ENCODE measurements at places on chromosomes 5 and 9.

- DNase-seq = no peak
Observed at GRCh38 chr5:177409043-177409801, at the start of gene F12. Gene F12, minus strand, starts transcription at chr5:177409564. Its CDS starts 37 bp downstream, at chr5:177409527.

- DNase-seq = no peak
Observed at GRCh38 chr5:92907938-92908606, 672.9 kb downstream of the NR2F1-AS1 start.

DNA sequence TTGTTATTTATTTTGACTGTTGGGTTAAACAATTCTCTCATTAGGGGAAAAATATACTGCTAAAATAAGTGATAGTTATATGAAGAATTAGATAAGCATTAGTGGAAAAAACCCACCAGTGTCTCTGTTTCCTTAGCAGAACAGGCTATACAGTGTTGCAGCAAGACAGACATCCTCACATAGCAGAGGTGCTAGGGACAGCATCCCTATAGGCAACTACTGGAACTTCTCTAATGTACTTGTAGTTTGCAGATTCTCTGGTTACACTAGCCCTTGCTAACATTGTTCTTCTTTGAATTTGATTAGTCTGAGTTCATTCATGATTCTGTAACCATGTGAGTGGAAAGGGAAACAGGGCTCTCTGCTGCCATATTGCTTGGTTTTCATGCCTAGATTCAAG lies 661.8 kb upstream of the RGMB start:
- no peak for DNase-seq

- no peak for DNase-seq
Observed at GRCh38 chr5:133106343-133106742, 54.5 kb downstream of the HSPA4 start.

DNA sequence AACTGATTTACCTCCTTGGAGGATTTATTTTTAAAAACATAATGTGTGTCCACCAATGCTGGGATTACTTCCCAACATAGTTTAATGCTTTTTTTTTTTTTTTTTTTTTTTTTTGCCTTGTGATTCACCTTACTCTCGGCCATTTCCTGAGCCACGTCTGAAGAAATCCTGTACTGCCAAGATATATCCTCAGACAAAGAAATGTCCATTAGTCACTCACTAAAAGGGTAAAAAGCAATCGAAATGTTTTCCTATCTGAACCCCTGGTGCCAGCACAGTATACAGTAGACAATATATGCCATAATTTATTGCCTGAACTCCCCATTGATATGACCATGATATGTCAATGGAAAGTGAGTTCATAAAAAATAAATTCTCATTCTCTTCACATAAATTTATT lies 344.1 kb downstream of the BNC2 start:
- no peak for DNase-seq

GRCh38 chr5:92838253-92838652 lies 742.8 kb downstream of the NR2F1-AS1 start:
- DNase-seq = peak; percentile 40

- no peak for DNase-seq
Observed at GRCh38 chr5:36389245-36389644, 87.5 kb upstream of the RANBP3L start.

DNA sequence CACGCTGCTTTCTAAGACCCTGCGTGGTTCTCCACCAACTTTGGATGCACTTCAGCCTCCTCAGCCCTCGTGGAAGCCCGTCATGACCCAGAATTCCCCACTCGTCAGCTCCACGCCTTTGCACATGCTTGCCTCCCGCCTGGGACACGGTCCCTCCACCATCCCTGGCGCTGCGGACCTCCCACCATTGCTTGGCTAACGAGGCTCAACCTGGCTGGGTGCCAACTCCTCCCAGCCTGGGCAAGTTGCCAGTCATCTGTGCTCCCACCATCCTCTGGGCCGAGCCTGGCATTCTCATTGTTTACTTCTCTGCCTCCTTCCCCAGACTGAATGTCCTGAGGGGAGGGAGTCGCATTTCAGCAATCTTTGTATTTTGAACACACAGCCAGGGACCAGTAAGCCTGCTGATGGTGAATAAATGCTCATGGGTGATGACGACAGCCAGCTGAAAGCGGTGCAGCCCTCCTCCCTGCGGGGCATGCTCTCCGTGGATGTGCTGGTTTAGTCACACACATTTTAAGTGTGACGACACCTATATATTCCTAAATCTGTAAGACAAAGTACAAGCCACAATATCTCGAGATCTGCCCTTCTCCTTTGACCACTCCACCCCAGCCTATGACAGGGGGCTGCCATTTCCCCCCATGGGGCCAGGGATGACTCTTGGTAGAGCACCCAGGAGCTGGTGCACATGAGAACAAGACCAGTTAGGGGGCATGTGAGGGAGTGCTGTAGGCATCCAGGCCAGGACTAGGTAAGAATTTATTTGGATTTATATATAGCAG lies 37.6 kb downstream of the ANKRD33B start:
- DNase-seq = peak; percentile 100

- DNase-seq = no peak
Observed at GRCh38 chr5:106093134-106093533, 1577.6 kb downstream of the EFNA5 start.

GRCh38 chr5:111929261-111929660 lies 172.3 kb upstream of the NREP start:
- no peak for DNase-seq

- DNase-seq = no peak
Observed at GRCh38 chr5:139267481-139267880, 26.1 kb upstream of the MATR3 start.

DNA sequence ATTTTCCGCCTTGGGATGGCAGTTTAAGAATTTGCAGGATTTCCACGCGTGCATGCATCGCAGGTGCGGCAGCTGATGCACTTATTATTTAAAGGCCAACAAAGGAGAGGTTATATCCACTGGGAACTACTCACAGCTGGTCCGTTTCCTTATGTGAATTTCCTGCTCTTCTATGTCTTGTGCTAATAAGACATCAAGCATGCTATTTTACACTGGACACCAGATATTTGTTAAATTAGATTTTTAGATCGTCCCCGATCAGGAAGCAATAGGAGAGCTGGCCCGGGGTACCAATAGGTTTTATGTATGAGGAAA lies 476 bp upstream of the DTWD2 start:
- peak; percentile 48 for DNase-seq

DNA sequence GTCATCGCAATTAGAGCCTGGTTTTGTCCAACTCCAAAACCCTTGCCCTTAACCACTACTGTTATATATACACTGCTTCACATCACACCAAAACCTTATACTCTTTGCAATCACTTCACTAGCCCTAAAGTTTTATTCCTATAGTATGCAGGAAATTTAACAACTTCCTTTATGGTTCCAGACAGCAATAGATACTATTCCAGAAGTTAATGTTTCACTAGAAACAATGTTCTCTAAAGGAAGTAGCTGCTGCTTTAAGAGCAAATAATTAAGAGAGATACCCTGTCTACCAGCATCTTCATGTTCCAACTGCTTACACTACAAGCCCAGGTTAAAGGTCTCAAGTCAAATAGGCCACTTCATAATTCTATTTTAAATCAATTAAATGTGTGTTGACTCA lies 22.0 kb downstream of the FREM1 start:
- DNase-seq = no peak

GRCh38 chr5:89936576-89936975 lies 473.0 kb downstream of the CETN3 start:
- no peak for DNase-seq

DNA sequence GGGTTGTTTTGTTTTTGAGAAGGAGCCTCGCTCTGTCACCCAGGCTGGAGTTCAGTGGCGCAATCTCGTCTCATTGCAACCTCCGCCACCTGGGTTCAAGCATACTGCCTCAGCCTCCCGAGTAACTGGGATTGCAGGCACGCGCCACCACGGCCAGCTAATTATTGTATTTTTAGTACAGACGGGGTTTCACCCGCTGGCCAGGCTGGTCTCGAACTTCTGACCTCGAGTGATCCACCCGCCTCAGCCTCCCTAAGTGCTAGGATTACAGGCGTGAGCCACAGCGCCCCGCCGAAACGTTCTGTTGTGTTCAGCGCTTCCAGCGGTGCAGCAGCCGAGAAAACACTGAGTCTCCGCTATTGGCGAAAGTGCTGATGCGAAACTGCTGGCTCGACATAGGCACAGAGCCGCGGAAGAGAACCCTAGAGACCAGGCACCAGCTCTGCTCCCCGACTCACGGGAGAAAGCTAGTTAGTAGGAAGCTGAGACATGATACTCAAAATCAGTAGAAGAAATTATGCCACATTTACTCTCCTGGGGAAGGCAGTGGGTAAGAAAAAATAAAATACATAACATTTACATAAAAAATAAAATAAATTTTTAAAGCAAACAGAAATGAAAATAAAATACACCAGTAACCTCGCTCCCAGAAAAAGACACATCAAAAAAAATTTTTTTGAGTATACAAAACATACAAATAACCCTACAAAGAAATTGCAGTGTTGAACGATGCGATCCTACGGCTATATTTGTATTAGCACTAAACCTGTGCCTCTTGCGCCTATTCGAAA lies 31.6 kb downstream of the ANXA2R start:
- peak; percentile 99 for DNase-seq

DNA sequence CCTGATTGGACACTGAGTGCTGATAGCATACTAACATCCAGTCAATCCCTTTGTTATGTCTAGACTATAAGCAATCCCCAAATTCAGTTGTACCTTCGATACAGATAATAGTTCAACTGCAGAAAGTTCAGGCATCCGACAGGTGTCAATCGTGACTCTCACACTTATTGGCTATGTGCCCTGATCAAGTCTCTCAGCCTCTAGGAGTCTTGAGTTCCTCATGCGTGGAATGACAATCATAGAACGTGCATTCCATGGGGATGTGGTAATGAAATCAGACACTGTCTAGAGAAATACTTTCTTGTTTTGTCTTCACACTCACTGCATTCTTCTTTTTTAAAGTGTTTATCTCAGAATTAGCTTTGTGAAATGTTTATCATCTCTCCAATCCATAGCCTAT lies 4.8 kb downstream of the ANKRD34B start:
- no peak for DNase-seq

GRCh38 chr9:72997387-72997995 lies 44.6 kb upstream of the ALDH1A1 start:
- no peak for DNase-seq

GRCh38 chr5:123701511-123702200 lies 189.7 kb downstream of the CSNK1G3 start:
- no peak for DNase-seq

GRCh38 chr5:159628703-159629102 lies 287.6 kb upstream of the ADRA1B start:
- DNase-seq = no peak

GRCh38 chr9:109961626-109962025 lies 181.6 kb downstream of the PALM2AKAP2 start:
- no peak for DNase-seq

GRCh38 chr9:124419832-124420489 lies 4.7 kb upstream of the PSMB7 start:
- DNase-seq = no peak

- no peak for DNase-seq
Observed at GRCh38 chr5:11110128-11110527, 349.1 kb upstream of the DAP start.

- DNase-seq = peak; percentile 58
Observed at GRCh38 chr9:31542384-31543055, 841.9 kb upstream of the ACO1 start.

GRCh38 chr9:71323357-71323756 lies 201.9 kb upstream of the TRPM3 start:
- DNase-seq = no peak

- DNase-seq = no peak
Observed at GRCh38 chr5:8895599-8895998, 650.3 kb downstream of the SEMA5A start.

DNA sequence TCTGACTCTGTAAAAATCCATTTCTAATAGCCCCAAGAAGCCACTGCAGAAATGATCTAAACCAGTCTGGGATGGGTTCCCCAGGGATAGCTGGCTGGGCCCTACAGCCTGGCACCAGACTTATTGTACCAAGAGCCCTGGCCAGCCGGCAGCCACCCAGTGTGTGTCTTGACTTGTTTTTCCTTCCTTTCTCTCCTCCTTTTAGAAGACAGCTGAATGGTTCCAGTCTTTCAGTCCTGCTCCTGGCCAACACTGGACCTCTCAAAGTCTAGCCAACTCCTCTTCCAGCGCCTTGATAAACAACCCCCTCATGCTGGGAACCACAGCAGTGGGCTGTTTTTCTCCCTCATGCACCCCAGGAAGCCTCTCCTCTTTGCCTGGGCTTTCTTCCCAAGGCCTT lies 34.1 kb downstream of the ATOX1 start:
- DNase-seq = no peak

GRCh38 chr9:84485539-84485938 lies 145.0 kb upstream of the SLC28A3 start:
- no peak for DNase-seq

GRCh38 chr9:98834386-98834785 lies 26.9 kb downstream of the GALNT12 start:
- DNase-seq = no peak

DNA sequence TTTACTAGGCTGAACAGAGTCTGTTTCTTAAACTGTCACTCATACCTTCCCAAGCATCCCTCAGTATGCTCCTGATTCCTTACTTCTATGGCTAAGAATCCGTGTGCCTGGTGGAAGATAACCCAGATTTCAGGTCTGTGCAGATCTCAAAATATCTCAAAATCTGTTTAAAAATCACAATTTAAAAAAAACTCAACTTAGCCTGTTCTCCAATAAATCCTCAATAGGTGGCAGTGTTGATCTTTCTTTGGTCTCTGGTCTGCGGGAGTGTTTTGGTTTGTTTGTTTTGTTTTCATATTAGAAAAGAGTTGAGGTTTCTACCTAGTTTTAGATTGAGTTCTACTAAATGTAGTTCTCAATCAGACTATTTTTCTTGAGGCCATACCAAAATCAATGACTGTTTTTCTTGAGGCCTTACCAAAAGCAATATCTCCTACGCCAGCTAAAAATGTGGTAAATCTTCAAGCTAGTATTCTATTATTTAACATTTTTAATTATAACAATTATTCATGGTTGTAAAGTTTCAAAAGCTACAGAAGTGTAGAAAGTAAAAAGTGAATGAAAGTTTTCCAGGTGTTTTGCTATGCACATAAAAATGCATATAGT lies 57.9 kb downstream of the TGFBR1 start:
- peak; percentile 30 for DNase-seq

DNA sequence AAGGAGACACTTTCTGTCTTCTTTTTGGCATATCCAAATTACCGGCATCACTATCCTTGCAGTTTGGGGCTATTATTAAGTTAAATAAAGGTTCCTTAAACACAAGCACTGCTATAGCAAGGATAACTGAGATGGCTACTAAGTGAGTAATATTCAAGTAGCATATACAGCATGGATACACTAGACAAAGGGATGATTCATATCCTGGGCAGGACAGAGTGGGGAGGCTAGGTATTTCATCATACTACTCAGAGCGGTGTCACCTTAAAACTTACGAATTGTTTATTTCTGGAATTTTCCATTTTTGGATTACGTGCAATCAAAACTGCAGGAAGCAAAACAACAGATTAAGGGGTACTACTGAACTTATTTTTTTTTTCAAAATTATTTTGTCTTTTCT lies 54.1 kb downstream of the FER start:
- no peak for DNase-seq

- peak; percentile 42 for DNase-seq
Observed at GRCh38 chr5:76601470-76601869, 21.7 kb downstream of the F2RL2 start.
